Pons (tissue), 1 donor: ENCODE measurements at places on chromosomes 4 and X.
A peak's percentile ranks its signal among the peaks of the same experiment; 100 is the strongest.

GRCh38 chr4:106629268-106629625 lies 260.7 kb upstream of the GIMD1 start:
- no peak for DNase-seq

DNA sequence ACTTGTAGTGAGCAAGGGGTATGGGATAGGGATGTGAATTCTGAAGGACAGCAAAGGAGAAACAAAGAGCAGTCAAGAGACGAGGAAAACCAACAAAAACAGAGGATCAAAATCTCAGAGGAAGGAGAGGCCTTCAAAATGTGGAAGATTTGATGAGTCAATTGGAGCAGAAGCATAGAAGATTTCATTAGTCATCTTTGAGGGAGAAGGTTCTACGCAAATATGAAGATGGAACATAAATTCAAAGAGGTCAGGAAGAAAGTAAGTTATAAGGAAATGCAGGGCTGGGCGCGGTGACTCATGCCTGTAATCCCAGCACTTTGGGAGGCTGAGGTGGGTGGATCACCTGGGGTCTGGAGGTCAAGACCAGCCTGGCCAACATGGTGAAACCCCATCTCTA lies 35.4 kb downstream of the MID2 start:
- no peak for DNase-seq

- DNase-seq = peak; percentile 51
Observed at GRCh38 chr4:74487771-74488170, 42.8 kb downstream of the AREG start.

GRCh38 chr4:153497988-153498967 lies 32.1 kb downstream of the TMEM131L start:
- DNase-seq = no peak

- no peak for DNase-seq
Observed at GRCh38 chr4:78885598-78885997, 53.6 kb downstream of the PAQR3 start.
